PC-3 (cell line): ENCODE measurements at places on chromosomes 7 and 10. TPM values are rescaled to one million over a fixed set of nuclear protein-coding genes. Genes with fewer than 3 reads are reported as not detected.
A peak's percentile ranks its signal among the peaks of the same experiment; 100 is the strongest.

The ZNF438 gene
- 0.98 and 2.4 TPM in 2 replicates for total RNA-seq

DNA sequence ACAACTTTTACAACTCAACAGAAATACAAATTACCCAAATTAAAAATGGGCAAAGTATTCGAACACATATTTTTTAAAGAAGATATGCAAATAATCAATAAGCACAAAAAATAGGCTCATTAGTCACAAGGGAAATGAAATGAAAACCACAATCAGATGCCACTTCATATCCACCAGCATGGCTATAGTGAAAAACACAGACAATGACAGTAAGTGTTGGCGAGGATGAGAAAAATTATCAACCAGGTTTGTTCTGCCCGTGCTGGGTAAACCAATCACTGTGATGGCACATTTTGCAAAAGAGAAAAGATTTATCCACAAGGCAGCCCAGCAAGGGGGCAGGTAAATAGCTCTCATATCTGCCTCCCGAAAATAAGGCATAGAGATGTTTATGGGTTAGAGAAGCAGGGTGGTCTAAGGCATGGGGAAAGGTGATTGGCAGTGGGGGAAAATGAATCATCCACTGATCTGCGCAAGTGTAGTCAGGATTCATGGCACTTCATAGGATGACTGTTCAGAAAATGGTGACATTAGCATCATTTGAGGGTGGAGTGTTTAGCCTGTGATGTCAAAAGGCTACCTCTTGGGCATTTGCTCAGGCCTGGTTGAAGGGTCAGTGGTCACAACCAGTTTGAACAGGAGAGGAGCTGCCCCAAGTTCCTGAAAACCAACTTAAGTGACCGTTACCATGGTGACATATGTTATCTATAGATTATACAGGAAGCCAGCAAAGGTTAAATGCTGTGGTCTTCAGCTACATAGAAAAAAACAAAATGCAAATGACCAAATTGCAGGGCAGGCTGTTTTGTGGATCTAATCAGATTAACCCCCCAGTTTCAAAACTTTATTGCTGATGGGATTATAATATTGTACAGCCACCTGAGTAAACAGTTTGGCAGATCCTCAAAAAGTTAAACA, 8.0 kb upstream of the CFAP70 start:
- no peaks in the 10 kb centered on the region for H3K4me1 ChIP-seq
- no peaks in the 10 kb centered on the region for H3K27me3 ChIP-seq
- no peak for DNase-seq
- no peak overlapping the region for H3K4me3 ChIP-seq
- H3K27ac ChIP-seq = no peak overlapping the region

DNA sequence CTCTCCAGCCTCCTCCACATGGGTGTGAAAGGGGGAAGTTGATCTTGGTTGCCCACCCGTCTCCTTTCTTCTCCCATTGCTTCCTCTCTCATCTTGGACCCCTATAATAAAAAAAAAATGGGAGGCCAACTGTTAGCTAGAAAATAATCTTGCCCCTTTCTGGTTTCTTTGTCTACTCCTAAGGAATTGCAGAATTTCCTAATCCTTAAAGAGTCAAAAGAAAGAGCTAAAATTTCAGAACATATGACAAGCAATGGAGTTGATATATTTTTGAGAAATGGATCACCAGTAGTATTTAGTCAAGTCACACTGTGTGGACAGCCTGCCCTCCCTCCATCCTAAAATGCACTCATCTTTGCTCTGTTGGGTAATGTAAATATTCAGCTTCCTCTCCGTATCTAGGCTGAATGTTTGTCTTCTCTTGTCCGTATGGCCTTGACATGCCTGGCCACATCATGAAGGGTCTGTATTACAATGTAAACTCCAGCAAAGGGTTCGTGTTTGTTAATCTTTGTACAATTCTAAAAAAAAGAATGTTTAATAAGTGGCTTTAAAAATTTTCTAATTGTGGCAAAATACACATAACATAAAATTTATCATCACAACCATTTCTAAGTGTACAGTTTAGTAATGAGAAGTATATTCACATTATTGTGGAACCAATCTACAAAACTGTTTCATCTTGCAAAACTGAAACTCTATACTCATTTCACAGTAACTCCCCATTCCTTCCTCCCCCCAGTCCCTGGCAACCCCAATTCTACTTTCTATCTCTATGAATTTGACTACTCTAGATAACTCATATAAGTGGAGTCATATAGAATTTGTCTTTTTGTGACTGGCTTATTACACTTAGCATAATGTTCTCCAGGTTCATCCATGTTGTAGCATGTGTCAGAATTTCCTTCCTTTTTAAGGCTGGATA, 71.5 kb downstream of the ZNF92 start:
- H3K4me1 ChIP-seq = peaks cover 34% of the 10 kb centered on the region
- no peak for DNase-seq
- no peak overlapping the region for H3K4me3 ChIP-seq

DNA sequence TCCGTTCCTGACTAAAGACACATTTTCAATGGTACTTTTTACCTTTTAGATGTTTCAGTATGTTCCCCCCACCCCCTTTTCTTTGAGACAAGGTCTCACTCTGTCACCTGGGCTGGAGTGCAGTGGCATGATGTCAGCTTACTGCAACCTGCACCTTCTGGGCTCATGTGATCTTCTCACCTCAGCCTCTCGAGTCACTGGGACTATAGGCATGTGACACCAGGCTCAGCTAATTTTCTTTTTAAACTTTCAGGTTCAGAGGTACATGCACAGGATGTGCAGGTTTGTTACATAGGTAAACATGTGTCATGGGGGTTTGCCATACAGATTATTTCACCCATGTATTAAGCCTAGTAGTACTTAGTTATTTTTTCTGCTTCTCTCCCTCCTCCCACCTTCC, 99.3 kb upstream of the RPA3 start:
- DNase-seq = no peak
- no peaks in the 10 kb centered on the region for H3K27me3 ChIP-seq
- H3K27ac ChIP-seq = no peak overlapping the region
- H3K4me1 ChIP-seq = peaks cover 12% of the 10 kb centered on the region

- DNase-seq = no peak
- no peaks in the 10 kb centered on the region for H3K36me3 ChIP-seq
- no peaks in the 10 kb centered on the region for H3K27me3 ChIP-seq
- H3K4me3 ChIP-seq = no peak overlapping the region
- H3K4me1 ChIP-seq = no peaks in the 10 kb centered on the region
- no peak overlapping the region for H3K27ac ChIP-seq
Observed at GRCh38 chr10:126841341-126841895, 63.8 kb upstream of the DOCK1 start.

The NEBL gene
- 14.7 and 18.8 TPM in 2 replicates for total RNA-seq

DNA sequence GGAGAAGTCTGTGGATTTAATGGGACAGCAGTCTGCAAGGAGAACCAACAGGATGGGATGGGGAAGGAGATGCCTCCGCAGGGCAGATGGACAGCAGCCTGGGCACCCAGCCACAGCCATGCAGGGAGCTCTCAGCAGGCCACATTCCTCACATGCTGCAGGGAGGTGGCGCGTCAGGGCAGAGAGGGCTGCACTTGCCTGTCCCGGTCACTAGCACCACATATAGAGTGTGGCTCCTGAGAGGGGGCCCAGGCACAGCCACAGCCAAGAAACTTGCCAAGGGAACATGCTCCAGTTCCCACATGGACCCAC, 86.8 kb upstream of the ZMIZ1 start:
- H3K4me1 ChIP-seq = peaks cover 6% of the 10 kb centered on the region; the same call in 1 of the 2 replicates
- no peak overlapping the region for H3K4me3 ChIP-seq
- H3K36me3 ChIP-seq = no peaks in the 10 kb centered on the region

GRCh38 chr10:96921655-96922054, 89.6 kb downstream of the LCOR start:
- no peak overlapping the region for H3K4me3 ChIP-seq
- no peak overlapping the region for H3K27ac ChIP-seq
- H3K4me1 ChIP-seq = no peaks in the 10 kb centered on the region
- no peaks in the 10 kb centered on the region for H3K36me3 ChIP-seq
- H3K27me3 ChIP-seq = no peaks in the 10 kb centered on the region
- no peak for DNase-seq

GRCh38 chr10:76456197-76456596, 1024.8 kb downstream of the LRMDA start:
- DNase-seq = peak; percentile 69
- H3K27ac ChIP-seq = no peak overlapping the region
- H3K4me1 ChIP-seq = no peaks in the 10 kb centered on the region
- H3K4me3 ChIP-seq = no peak overlapping the region
- H3K36me3 ChIP-seq = no peaks in the 10 kb centered on the region

The HOXA6 gene
- 6.9 and 8.3 TPM in 2 replicates for total RNA-seq

The SORCS1 gene
- total RNA-seq = 0.11 TPM in 1 of 2 replicates, not detected in the other

- H3K4me3 ChIP-seq = no peak overlapping the region
- peak; percentile 19 for DNase-seq
- no peak overlapping the region for H3K27ac ChIP-seq
Observed at GRCh38 chr7:154789404-154789803, 213.5 kb downstream of the PAXIP1 start.

DNA sequence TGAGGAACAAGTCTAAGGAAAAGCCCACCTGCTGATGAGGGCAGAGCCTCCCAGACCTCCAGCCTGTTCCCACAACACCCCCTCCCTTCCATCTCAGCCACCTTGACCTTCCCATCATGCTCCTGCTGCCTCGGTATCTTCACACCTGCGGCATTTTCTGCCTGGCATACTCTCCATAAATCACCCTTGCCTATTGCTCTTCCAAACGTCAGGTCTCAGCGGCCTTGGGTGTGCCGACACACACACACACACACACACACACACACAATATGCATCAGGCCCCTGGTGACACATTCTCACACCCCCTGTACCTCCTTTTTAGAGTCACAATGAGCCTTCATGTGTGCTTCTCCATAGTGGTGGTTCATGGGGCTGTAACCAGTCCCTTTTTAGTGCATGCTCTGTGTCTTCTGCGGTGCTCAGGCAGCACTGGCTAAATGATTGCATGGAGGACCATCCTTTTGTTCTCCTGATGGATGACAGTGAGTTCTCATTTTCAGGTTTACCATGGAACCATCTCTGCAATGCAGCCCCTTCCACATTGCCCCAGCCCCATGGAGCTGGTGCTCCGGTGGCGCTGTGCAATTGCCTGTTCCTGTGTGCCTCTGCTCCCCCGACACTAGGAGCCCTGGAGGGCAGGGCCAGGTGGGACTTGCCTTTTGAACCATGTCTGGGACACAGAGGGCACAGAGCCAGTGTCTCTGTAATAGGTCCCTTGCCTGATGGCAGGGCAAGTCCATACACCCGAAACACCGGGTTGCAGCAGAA, 4.5 kb downstream of the ADIRF start:
- DNase-seq = no peak
- no peaks in the 10 kb centered on the region for H3K36me3 ChIP-seq
- peaks cover 52% of the 10 kb centered on the region for H3K4me1 ChIP-seq
- no peaks in the 10 kb centered on the region for H3K27me3 ChIP-seq
- H3K4me3 ChIP-seq = no peak overlapping the region
- peak overlapping the region; percentile 94 for H3K27ac ChIP-seq

GRCh38 chr7:106155027-106155426, 42.9 kb upstream of the SYPL1 start:
- H3K36me3 ChIP-seq = no peaks in the 10 kb centered on the region
- no peak for DNase-seq
- H3K4me3 ChIP-seq = no peak overlapping the region
- 0 out of 2 replicates have a peak, but pooled peaks cover 4% of the 10 kb centered on the region for H3K27me3 ChIP-seq

- peaks cover 18% of the 10 kb centered on the region for H3K4me1 ChIP-seq
- DNase-seq = no peak
- H3K27ac ChIP-seq = no peak overlapping the region
- H3K36me3 ChIP-seq = no peaks in the 10 kb centered on the region
- H3K27me3 ChIP-seq = no peaks in the 10 kb centered on the region
- H3K4me3 ChIP-seq = no peak overlapping the region
Observed at GRCh38 chr7:76514926-76515771, 4.8 kb downstream of the UPK3B start.

The SNX10 gene
- 6.2 and 7.9 TPM in 2 replicates for total RNA-seq

GRCh38 chr10:101283762-101284100, 54.5 kb upstream of the LBX1 start:
- H3K4me1 ChIP-seq = peaks cover 3% of the 10 kb centered on the region; the same call in 1 of the 2 replicates
- no peak overlapping the region for H3K4me3 ChIP-seq
- no peak overlapping the region for H3K27ac ChIP-seq
- no peaks in the 10 kb centered on the region for H3K27me3 ChIP-seq

- H3K4me3 ChIP-seq = peak overlapping the region; percentile 51; the same call in 1 of the 2 replicates
- peak overlapping the region; percentile 98 for H3K27ac ChIP-seq
- DNase-seq = peak; percentile 6
- H3K36me3 ChIP-seq = peaks cover 3% of the 10 kb centered on the region; the same call in 1 of the 2 replicates
- peaks cover 54% of the 10 kb centered on the region for H3K4me1 ChIP-seq
Observed at GRCh38 chr10:133277993-133278576, 1.4 kb upstream of the ADAM8 start.

- peaks cover 43% of the 10 kb centered on the region for H3K4me1 ChIP-seq
- peak; percentile 90 for DNase-seq
- H3K36me3 ChIP-seq = no peaks in the 10 kb centered on the region
- H3K27ac ChIP-seq = peak overlapping the region; percentile 96
Observed at GRCh38 chr10:29535012-29535777, 99.6 kb downstream of the SVIL start.

GRCh38 chr10:49010865-49011264, 71.2 kb upstream of the LRRC18 start:
- no peak for DNase-seq
- H3K27me3 ChIP-seq = peaks cover 83% of the 10 kb centered on the region
- no peak overlapping the region for H3K27ac ChIP-seq
- H3K36me3 ChIP-seq = no peaks in the 10 kb centered on the region
- no peak overlapping the region for H3K4me3 ChIP-seq

- peak overlapping the region; percentile 3; the same call in 1 of the 2 replicates for H3K4me3 ChIP-seq
- H3K27me3 ChIP-seq = no peaks in the 10 kb centered on the region
- no peaks in the 10 kb centered on the region; the same call in 1 of the 2 replicates for H3K36me3 ChIP-seq
- DNase-seq = peak; percentile 58
- peaks cover 61% of the 10 kb centered on the region for H3K4me1 ChIP-seq
Observed at GRCh38 chr10:60576130-60577069, 186.7 kb upstream of the ANK3 start.

GRCh38 chr10:97042716-97043562, 142.8 kb downstream of the SLIT1 start:
- no peak overlapping the region for H3K27ac ChIP-seq
- no peak overlapping the region for H3K4me3 ChIP-seq

GRCh38 chr7:46071076-46071475, 150.0 kb upstream of the IGFBP3 start:
- H3K27me3 ChIP-seq = no peaks in the 10 kb centered on the region
- H3K4me3 ChIP-seq = no peak overlapping the region
- H3K4me1 ChIP-seq = no peaks in the 10 kb centered on the region
- H3K27ac ChIP-seq = no peak overlapping the region
- DNase-seq = no peak

GRCh38 chr7:24881623-24882022, 98.4 kb downstream of the OSBPL3 start:
- H3K36me3 ChIP-seq = no peaks in the 10 kb centered on the region
- no peak overlapping the region for H3K27ac ChIP-seq
- peaks cover 16% of the 10 kb centered on the region for H3K4me1 ChIP-seq
- DNase-seq = peak; percentile 31
- H3K27me3 ChIP-seq = no peaks in the 10 kb centered on the region

- no peak overlapping the region for H3K27ac ChIP-seq
- H3K4me3 ChIP-seq = no peak overlapping the region
- H3K4me1 ChIP-seq = no peaks in the 10 kb centered on the region
- H3K36me3 ChIP-seq = no peaks in the 10 kb centered on the region
Observed at GRCh38 chr10:90571481-90572258, 286.2 kb downstream of the HTR7 start.

The FXYD4 gene
- not detected in 2 replicates for total RNA-seq

The MBLAC1 gene
- 2.7 and 4.3 TPM in 2 replicates for total RNA-seq

The KLF14 gene
- not detected in 2 replicates for total RNA-seq
